ENCODE measurements at places on chromosomes 3 and 15. TPM values are rescaled to one million over a fixed set of nuclear protein-coding genes. Genes with fewer than 3 reads are reported as not detected.

GRCh38 chr15:45441686-45442085 is 63.3 kb upstream of the GATM start:
- no peak for DNase-seq

- DNase-seq, result no peak
Observed at GRCh38 chr3:117380631-117381030, 671.1 kb downstream of the TUSC7 start.

DNA sequence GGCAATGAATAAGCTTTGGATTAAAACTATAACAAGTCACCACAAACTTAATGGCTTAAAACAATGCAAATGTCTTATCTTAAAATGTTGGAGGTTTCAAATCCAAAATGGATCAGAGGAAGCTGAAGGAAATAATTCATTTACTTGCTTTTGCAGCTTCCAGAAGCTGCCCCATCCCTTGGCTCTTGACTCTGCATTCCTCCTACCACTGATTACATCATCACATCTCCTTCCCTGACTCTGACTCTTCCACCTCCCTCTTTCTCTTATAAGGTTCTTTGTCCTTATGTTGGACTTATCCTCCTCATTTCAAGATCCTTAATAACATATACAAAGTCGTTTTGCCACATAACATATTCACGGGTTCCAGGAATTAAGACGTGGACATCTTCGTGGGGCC is 982.8 kb upstream of the ROBO1 start:
- DNase-seq, result no peak

DNA sequence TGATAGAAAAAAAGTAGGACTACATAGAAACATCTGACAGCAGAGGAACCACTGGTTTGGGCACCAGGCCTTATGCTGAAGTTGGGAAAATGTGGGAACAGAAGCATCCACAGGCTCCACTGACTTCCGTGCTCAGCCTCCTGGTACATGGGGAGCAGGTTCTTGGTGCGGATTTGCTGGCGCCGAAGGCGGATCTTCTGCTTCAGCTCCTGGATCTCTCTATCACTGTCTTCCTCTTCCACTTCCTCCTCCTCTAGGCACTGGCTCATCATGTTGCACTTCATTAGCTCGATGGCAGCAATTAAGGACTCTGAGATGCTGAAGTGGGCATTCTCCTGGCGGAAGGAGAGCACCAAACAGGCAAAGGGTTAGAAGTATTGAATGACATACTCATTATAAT is 42.5 kb downstream of the RUBCN start:
- no peak for DNase-seq

The SPPL2A gene
- 73.7 TPM for total RNA-seq

All from activated naive CD8-positive, alpha-beta T cell treated with anti-CD3 and anti-CD28 coated beads for 36 hours (primary cell).